ELF-1 (cell line): ENCODE measurements at places on chromosomes 5 and 9.

DNA sequence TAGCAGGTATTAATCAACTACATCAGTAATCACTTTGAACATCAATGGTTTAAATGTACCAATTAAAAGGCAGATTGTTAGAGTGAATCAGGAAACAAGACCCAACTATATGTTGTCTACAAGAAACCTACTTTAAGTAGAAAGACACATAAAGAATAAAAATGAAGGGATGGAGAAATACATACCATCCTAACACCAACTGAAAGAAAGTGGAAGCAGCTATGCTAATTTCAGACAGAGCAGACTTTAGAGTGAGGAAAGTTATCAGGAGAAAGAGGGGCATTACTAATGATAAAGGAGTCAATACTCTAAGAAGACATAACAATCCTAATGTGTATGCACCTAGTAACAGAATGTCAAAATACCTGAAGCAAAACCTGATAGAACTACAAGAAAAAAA is 125.8 kb downstream of the NR6A1 start:
- DNase-seq, result no peak

GRCh38 chr9:14096258-14096922 is 217.6 kb downstream of the NFIB start:
- DNase-seq, result peak; percentile 30

DNA sequence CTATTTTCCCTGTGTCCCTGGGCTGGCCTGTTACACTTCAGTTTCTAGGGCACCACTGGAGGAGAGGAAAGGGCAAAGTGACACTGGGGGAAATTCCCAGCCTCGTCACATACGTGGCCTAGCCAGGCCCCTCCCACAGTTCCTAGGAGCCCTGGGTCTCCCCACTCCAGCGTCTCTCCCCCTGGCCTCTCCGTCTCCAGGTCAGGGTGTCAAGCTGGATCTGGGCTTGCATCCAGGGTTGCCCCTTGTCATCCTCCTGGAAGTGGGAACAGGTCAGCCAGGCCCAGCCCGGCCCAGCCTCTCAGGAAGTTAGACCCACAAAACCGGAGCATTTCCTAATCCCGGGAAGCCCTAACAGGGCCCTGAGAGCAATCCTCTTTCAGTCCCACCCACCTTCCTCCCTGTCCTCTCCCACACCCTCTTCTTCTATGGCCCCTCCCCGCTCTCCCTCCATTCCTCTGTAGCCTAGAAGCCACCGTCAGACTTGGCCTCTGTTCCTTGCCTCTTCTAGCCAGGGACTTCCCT is 4.7 kb upstream of the TNIP1 start:
- DNase-seq, result no peak

DNA sequence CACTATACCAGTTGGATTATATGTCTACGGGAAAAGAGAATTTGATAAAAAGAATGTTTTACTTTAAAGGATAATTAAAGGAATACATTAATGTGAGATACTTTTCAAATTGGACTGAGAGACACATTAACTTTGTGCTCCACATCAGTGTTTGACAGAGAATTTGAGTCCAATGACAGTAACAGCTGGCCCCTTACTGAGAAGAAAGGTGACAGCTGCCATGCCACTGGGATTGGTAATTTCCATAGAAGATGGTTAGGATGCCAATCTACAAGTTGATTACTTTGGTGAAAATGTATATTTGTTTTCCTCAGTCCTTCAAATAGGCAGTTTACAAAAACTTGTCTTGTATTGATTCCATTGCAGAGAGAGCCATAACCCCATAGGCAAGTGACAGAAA is 578.4 kb downstream of the SLCO4C1 start:
- DNase-seq, result no peak

- DNase-seq, result peak; percentile 96
These were observed at the start of gene ISCA1 for GRCh38 chr9:86282077-86282978. TSS of gene ISCA1 (minus strand) at chr9:86282538. CDS start at chr9:86282458, 80 bp downstream.

GRCh38 chr5:123448017-123448617 is 24.9 kb upstream of the CEP120 start:
- no peak for DNase-seq

- DNase-seq, result no peak
These were observed 138.3 kb downstream of the PAX5 start for GRCh38 chr9:36895744-36896260.

GRCh38 chr5:132877938-132878337 is 4.5 kb downstream of the LEAP2 start:
- no peak for DNase-seq

DNA sequence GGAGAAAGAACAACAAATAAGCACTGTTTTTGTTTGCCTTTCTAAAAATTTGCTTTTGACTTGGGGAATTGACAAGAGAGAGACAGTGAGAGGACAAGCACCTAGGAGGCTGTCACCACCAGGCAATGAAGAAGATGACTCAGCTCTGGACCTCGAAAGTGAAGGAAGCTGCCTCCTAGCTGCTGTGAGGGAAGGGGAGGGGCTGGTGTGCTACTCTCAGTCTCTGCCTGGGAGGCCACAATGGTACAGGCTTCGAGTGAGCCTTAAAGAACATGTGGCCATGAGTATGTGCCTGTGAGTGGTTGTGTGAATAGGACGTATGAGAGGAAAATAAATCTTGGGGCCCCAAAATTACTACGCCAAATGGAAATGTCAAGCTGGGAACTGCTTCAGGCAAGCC is 7.1 kb upstream of the PLK2 start:
- DNase-seq, result peak; percentile 24

GRCh38 chr9:98775831-98776441 is 20.4 kb downstream of the ANKS6 start:
- peak; percentile 74 for DNase-seq

GRCh38 chr5:163023846-163024245 is 413.5 kb upstream of the CCNG1 start:
- DNase-seq, result no peak

GRCh38 chr9:135471791-135472640 is 7.6 kb upstream of the PPP1R26 start:
- peak; percentile 69 for DNase-seq

GRCh38 chr9:95286151-95286550 is 31.4 kb downstream of the FANCC start:
- DNase-seq, result no peak

- DNase-seq, result no peak
These were observed 71.5 kb upstream of the MEF2C start for GRCh38 chr5:88954511-88954910.

GRCh38 chr5:50711280-50711679 is 44.8 kb downstream of the PARP8 start:
- no peak for DNase-seq

GRCh38 chr9:124735121-124735520 is 36.0 kb downstream of the NR6A1 start:
- peak; percentile 27 for DNase-seq

GRCh38 chr5:166285361-166285760 is 2006.1 kb upstream of the WWC1 start:
- no peak for DNase-seq

- DNase-seq, result no peak
These were observed 719.4 kb downstream of the SEMA5A start for GRCh38 chr5:8826508-8826907.

- peak; percentile 39 for DNase-seq
These were observed 60.1 kb upstream of the ITGA1 start for GRCh38 chr5:52727576-52727975.

DNA sequence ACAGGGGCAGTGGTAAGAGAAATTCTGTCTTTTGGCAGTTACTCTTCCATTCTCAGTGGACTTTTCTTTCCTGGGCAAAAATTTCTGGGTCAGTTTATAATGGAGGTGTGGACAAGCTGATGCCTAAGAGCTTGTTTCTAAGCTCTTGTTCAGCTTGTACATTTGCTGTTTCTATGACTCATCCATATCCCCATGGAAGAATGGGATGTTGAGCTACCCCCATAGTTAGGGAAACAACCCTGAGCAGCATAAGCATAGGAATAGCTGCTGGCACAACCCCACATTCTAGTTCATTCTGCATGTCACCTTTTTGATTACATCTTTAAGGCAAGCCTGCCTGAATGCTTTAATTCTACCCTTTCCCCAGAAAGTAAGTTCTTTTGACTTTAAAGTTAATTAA is 173.3 kb downstream of the PSAT1 start:
- DNase-seq, result no peak

GRCh38 chr9:100869326-100869725 is 159.2 kb upstream of the PLPPR1 start:
- DNase-seq, result no peak

DNA sequence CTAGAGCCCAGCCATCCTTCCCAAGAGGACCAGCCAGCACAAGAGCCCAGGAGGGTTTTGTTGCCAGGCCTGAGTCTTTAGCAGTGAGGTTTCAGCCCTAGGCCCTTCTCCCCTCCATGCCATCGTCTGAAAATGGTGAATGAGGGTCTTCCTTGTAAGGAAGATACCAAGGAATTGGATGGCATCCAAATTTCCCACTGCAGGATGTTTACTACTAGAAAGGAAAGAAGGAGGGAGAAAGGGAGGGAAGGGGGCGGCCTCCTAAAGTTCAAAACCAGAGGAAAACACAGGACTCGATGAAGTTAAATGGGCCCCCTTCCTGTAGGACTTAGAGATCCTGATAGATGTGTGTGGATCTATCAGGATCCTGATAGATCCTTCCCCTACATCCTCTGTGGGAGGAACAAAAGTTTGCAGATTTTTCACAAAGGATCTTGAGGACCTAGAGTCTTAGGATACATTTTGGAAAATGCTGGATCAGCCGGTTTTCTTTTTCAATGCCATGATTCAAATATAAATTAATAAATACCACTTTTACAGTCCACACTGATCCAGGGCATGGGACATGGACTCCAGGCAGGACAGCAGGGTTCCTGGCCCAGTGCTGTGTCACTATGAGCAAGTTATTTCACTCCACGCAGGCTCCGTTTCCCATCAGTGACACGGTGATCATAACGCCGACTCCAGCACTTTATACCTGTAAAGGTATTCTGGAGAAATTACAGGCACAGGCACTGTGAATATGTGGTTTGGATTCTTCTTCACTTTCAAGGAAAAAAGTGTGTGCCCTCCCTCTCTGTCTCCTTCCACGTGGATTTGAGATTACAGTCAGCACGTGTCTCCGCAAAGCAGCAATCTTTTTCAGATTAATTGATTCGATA is 40.9 kb downstream of the C5orf15 start:
- no peak for DNase-seq

DNA sequence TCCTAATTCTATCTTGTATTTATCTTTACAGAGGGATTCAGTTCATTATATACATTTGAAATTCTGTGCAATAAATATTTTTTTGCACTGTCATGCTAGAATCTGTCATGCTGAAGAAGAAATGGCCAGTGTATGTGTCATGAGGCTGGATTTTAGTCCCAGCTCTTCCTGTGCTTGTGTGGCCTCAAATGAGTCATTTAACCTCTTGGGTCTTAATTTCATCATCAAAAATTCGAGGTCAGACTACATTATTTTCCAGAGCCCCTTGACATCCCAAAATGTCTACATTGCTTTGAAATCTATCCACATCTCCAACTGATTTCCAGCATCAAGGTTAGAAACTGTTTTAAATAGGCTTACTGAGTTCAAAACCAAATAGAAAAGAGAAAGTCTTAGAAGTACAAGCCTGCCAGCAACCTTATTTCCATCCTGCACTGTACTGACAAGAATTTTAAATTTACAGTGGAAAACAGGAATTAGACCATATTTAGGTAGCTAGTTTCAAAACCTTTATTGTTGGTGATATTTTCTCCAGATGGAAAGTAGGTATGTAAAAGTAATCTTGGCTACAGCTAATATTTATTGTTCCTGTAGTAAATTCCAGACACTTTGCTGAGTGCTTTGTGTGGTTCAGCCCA is 96.7 kb upstream of the MAMDC2 start:
- DNase-seq, result no peak

DNA sequence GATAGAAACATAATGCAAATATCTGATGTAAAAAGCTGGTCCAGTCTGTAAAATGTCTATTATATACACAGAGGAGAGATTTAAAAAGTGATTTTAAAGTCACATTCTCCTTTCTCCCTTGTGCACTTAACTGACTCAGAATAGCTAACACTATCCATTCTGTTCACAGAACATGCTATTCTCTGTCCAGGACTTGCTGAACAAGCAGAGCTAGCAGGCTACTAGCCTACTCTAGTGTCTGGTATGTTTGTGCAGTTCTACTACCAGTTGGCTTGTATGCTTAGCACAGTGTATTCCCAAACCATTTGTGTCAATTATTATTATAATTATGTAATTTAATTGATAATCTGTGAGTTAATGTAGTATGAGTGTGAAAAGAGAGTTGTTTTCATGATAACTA is 161.7 kb upstream of the NUDT12 start:
- no peak for DNase-seq

- DNase-seq, result no peak
These were observed 216.9 kb downstream of the TTLL11 start for GRCh38 chr9:121876255-121876654.

GRCh38 chr5:142810081-142810480 is 39.9 kb downstream of the ARHGAP26 start:
- no peak for DNase-seq

DNA sequence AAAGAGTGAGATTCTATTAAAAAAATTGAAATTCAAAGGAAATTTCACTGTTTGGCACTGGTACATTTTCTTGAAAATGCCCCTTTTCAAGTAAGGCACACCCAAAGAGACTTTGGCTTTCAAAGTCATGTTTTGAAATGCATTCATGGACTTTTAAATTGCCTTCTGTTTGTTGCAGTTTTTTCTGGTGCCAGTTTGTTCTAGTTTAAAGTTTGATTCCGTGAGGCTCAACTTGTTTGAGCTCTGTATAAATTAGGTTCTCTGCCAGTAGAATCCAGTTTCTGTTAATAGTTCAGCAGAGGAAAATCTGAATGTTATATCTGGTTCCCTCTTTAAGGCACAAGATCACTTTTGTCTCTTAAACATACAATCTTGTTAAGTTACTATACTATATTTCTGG is 16.4 kb downstream of the ATP6V0E1 start:
- DNase-seq, result no peak

- no peak for DNase-seq
These were observed 43.2 kb downstream of the RICTOR start for GRCh38 chr5:39031041-39031440.

DNA sequence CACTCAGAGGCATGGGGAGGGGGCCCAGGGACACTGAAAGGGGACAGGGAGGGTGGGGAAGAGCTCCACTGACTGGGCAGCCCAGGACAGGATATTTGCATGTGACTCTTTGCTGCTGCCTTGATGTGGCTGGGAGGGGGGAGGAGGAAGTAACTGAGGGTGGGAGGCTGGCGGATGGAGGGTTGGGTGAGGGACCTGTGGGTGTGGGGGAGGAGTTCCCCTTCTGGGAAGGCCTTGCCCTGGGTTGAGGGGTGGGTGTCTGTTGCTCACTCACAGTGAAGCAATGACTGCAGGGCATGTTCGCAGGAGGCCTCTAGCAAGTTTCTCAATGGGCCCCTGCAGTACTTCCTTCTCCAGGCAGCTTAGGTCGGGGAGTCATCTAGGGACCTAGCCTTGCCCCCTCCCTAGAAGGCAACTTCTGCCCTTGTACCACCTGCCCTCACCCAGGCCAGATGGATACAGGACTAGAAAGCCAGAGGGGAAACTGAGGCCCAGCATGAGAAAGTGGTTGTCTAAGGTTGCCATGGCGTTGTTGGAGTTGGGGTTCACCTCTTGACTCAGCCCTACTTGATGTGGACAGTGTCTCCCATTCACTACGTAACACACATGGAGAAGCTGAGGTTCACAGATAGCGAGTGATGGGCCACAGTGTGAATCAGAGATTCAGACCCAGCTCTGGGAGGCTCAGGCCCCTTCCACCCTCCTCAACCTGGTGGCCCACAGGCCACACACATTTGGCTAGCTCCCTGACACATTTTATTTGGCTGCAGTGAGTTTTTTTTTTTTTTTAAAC is 3.0 kb downstream of the GRK6 start:
- DNase-seq, result no peak

GRCh38 chr5:10567121-10567591 is 3.3 kb downstream of the ANKRD33B start:
- DNase-seq, result peak; percentile 60

- no peak for DNase-seq
These were observed 35.5 kb downstream of the RAPGEF1 start for GRCh38 chr9:131704141-131704983.

GRCh38 chr5:152170350-152170749 is 234.7 kb downstream of the NMUR2 start:
- peak; percentile 7 for DNase-seq
